ENCODE measurements at places on chromosomes 4 and X.

DNA sequence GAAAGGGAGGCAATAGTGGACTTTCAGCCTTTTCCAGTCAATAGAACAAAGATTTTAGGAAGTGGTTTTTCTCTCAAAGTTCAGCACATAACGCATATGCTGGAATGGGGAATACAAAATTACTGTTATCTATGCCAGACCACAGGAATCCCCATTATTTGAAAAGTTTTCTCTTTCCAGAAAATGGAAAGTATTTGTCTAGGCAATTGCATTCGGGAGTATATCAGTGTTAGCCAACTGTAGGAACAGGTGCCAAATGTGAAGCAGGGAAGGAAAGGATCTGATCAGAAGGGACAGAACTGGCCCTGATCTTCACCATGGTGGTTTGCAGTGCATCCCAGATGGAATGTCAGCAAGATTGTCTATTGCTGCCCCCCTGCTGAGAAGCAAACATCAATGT lies 213.6 kb downstream of the CPE start:
- no peak for DNase-seq

DNA sequence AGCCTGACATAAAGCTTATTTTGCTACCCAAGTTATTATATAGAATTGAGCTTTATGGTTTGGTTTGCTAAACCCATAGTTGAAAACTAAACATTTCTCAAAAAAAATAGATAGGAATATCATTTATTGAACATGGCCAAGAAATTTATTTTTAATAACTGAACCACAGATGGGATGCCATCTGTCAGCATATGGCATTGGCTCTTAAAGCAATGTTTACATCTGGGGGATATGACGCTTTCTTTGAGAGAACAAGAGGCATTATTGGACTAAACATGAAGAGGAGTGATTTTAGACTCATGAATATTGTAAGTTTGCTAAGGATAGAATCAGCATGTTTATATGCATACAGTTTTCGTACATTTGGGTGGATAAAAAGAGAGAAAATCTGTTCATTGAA lies 132.6 kb upstream of the SLIT2 start:
- DNase-seq: no peak

GRCh38 chr4:17884063-17884462 lies 73.3 kb downstream of the NCAPG start:
- DNase-seq: no peak

GRCh38 chr4:153533387-153533786 lies 67.2 kb downstream of the TMEM131L start:
- DNase-seq: no peak
